ENCODE measurements at places on chromosomes 4 and X.
A peak's percentile ranks its signal among the peaks of the same experiment; 100 is the strongest.

- DNase-seq: no peak
These were observed 19.6 kb upstream of the FAT1 start for GRCh38 chr4:186743261-186743660.

- DNase-seq: no peak
These were observed 164.4 kb upstream of the EPHA5 start for GRCh38 chr4:65834707-65835106.

DNA sequence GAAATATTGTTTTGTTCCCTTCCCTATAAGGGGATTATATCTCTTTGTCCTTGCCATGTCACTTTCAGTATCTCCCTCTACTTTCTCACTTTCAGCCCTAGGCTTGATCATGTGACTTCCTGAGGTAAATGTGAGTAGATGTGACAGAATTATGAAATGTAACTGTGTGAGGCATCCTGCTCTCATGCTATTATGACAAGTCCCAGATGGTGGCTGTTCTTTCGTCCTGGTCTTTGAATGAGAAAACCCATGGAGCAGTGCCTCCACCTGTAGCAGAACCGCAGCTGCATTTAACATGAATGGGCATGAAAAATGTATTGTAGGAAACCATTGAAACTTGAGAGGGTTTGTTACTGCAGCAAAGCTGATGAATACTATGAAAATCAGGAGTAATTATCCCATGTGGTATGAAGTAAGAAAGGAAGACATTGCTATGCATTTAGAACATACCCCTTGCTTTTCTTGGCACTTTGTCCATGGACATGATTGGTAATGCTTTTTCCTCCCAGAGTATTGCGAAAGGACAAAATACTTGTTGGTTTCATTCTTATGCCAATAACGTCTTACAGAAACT lies 202.2 kb upstream of the GPRIN3 start:
- no peak for DNase-seq

GRCh38 chrX:1529756-1530155 lies 7.2 kb downstream of the P2RY8 start:
- no peak for DNase-seq

DNA sequence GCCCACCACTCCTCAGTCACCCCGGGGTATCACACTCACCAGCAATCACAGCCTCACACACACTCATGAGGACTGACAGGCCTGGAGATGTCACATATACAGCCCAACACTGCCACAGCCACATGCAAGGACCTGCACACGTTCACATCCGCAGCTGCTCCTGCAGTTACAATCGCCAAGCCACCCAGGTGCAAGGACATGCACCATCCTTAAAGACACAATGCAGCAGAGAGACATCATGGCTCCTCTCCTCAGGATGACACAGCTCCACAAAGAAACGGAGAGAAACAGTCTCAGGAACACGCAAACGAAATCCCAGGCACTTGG lies 1.1 kb downstream of the PCSK1N start:
- DNase-seq: no peak

DNA sequence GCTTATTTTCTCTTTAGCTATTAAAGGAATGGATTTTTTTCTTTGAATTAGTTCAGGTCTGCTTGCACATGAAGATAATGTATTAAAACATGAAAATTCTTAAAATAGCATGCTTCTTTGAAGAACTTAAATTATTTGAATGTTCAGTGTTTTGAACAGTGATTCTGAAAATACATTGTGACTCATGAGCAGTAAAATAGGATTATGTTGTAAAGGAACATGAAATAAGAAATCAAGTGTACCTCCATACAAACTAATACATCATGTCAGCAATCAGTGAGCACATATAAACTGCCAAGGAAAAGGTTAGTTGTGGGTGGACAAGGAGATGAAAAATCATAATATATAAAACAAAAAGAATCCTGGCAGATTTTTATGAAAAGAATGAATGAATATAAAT lies 66.1 kb downstream of the SNX25 start:
- no peak for DNase-seq

GRCh38 chr4:151099976-151100417 lies 569 bp downstream of the RPS3A start:
- DNase-seq: no peak

DNA sequence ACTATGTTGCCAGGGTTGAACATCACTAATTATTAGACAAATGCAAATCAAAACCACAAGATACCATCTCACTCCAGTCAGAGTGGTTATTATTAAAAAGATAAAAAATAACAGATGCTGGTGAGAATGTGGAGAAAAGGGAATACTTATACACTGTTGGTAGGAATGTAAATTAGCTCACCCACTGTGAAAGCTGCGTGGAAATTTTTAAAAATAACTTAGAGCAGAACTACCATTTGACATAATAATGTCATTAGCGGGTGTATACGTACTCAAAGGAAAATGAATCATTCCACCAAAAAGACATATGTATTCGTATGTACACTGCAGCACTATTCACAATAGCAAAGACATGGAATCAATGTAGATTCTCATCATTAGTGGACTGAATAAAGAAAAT lies 48.6 kb upstream of the UGT2A1 start:
- no peak for DNase-seq

- no peak for DNase-seq
These were observed at the start of gene ALPK1 for GRCh38 chr4:112296949-112297880. Gene ALPK1 (plus strand): TSS chr4:112297369.

DNA sequence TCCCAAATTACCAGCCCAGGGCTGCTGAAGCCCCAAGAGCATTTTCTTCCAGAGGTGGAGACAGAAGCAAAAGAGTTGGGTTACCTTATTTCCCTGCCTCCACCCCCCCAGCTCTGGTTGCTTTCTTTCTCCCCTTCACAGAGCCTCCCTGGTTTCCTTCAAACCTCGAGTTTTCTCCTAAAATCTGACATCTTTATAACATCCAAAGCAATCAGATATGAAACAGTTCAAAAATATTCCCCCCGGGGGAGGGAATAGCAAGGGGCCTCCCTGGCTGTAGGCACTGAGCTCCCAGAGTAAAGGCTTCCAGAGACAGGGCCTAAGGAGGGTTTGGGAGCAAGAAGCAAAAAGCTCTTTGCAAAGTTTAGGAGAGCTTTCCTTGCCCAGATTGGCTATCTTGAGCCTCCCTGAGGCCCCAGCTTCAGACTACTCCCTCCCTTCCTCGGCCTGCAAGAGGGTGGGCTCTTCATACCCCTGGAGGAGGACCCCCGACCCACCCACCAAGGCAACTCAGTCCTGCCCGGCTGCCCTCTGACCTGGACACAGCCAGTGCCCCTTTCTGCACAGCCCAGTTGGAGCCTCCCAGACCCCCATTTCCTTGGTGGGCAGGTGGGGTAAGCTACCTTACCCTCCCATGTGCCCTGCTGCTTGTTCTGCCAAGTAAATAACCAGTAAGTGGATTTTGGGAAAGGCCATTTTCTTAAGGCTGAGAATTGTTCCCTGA lies 7.6 kb downstream of the MAMLD1 start:
- DNase-seq: no peak

GRCh38 chrX:55919367-55920221 lies 202.0 kb downstream of the RRAGB start:
- DNase-seq: no peak

DNA sequence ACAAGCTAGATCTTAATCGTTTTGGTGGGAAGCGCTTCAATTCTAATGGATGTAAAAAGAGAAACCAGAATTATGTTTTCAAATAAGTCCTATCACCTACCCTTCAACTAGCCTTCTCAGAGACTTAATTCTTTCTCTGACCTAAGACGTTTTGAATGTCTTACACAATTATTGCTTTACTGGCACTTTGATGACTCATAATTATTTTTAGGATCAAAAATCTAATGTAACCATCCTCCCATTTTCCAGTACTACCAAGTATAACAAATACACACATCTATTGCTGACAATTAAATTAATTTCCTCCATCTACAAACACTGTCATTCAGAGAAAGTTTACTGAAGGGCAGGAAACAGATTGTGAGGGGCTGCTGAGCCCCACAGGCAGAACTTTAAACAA lies 108.6 kb downstream of the PPP3CA start:
- DNase-seq: no peak

DNA sequence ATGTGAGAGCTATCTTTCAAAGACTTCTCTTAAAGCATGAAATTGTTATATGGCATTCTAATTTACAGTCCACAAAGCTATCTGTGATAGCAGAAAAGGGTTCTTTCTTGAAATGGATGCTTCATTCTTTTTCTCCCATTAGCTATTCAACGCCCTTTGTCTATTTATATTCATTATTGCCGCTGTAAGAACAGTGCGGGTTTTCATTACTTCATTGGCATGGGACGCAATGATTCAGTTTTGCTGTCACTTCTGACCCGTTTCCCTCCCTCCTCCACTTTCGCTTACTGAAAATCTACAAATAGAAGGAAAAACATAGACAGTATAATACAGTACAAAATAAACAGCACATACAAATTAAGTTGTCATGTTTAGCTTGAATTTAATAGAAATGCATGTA lies 394.6 kb downstream of the PCDH7 start:
- no peak for DNase-seq

DNA sequence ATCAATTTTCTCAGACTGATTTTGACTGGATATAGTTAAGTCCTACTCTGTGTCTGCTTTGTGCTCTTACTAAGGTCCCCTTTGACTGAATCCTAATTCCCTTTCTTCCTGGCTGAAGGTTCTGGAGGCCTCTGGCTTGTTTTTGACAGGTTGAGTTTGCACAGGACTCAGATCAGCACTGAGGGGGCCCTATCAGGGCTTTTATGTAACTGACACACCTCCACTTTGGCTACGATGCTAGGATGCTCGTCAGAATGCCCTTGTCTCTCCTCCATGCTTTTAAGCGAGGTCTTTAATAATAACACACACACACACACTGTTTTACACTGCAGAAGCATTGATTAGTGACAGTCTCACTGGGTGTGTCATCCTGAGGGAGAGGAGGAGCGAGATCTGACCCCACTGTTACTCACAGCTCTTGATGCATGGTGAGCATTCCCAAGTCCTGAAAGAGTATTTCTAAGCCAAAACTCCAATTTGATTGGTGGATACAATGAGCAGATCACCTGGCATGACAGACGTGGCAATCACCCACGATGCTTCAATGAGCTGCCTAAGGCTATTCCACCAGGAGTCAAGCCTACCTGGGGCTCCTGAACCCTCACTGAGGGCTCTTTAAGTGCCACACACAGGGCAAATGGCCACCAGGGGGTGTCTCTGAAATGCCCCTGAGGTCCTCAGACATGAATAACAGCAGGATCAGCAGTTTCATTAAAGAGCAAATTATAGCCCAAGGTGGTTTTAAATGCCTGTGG lies 130.4 kb upstream of the CPEB2 start:
- peak; percentile 23 for DNase-seq

DNA sequence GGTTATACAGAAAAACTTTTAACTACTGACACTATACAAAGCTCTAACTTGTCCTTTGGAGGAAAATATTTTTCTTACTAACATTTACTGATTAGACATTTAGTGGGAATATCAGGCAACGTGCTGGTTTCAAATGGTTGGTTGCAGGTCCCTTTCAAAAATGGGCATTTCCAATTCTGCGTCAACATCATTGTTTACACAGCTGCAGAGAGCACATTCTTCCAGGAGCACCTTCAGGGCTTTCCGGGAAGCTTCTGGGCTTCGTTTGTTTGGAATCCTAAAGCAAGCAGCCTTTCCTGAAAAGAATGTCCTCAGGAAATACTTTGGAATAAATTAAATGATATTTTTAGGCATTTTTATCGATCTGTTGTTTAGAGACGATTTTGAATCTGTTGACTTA lies 289.7 kb downstream of the TRIML1 start:
- no peak for DNase-seq

DNA sequence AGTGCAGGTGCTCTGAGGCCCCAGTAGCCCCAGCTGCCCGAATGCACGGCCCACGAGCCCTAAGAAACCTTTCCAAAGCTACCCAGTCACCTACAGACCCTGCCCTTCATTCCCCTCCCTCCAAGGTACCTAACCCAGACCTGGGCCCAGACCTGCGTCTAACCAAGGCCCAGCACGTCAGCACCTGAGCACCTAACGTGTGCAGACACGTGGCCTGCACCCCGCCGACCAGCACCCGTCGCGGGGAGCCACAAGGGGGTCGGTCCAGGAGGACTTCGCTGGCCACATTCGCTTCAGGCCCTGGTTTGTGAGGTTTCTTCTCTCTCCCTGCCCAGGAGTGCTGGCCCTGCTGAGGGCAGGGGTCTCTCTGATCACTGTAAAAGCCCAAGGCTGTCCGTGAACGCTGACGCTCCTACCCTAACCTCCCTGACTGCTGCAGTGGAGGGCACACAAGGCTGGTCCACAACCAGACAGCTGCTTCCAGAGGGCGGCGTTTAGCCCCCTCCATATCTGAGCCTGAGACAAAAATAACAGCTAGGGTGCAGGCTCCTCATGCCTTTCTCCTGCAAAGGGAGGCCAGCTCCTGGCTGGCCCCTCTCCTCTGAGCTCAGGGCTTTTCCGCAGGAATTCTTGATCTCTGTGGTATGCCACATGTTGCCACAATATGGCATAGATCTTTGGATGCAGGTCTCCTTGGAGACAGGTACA lies 31.8 kb downstream of the WDR1 start:
- no peak for DNase-seq

DNA sequence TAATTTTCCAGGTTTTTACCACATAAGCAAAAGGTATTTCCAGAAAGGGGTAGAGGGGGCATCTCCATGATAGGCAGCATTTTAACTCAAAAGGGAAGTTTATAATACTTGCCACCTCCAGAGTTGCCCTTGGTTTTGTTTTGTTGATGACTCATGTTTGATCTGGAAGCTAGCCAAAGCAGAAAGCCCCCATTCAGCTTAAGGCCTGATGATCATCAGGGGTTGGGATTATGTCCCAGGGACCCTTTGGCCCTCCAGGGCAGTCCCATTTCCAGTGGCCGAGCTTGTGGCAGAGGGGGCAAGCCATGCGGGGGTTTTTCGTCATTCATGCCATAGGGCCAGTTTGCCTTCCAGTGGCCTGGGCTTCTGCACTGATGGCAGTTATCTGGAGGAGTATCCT lies 143.0 kb upstream of the PLAC1 start:
- DNase-seq: no peak

- no peak for DNase-seq
These were observed 44.6 kb upstream of the GYPA start for GRCh38 chr4:144185086-144185485.

GRCh38 chr4:17771284-17771908 lies 10.0 kb downstream of the FAM184B start:
- DNase-seq: no peak
